ENCODE measurements at places on chromosomes 7 and 10.

DNA sequence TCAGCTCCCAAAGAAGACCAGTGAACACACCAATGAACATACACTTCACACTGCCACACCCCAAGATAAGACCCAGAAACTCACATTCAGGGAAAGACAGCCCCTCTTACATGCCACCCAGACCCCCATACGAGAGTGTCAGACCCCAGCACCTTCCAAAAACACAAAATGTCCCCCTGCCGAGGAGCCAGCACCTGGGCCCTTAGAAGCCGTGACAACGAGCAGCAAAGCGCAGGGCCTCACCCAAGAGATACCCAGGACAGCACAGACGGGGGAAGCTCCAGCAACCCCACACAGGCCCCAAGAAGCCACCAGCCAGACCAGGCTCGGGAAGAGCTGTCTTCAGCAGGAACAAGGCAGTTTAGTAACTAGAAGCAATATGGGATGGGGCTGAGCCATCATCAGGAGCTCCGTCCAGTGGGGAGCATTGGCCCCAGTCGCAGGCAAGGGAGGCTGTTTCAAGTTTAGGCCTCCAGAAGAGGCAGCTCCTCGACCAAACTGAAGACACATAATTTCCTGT lies 243.6 kb downstream of the PTPRN2 start:
- no peak for DNase-seq

GRCh38 chr10:15348579-15348978 lies 22.5 kb downstream of the FAM171A1 start:
- no peak for DNase-seq

- no peak for DNase-seq
Measured at GRCh38 chr10:118501637-118502440, 93.6 kb downstream of the PRLHR start.

- no peak for DNase-seq
Measured at GRCh38 chr7:84461093-84461492, 266.5 kb upstream of the SEMA3A start.

DNA sequence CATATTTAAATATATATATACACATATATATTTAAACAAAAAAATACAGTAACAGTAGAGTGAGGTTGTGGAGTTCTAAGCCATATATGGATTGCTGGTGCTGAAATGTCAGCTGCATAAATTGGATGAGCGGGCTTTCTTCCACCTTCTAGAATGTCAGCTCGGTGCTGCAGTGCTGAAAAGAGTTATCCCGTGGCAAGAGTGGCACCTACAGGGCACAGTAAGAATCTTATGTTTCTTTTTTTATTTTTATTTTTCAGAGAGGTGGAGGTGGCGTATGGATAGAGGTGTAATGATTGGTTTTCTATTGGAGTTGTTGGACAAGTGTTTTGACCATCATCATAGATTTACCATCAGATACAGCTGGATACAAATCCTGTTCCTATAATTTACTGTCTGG lies 86.2 kb upstream of the DYNC1I1 start:
- no peak for DNase-seq

GRCh38 chr7:137669706-137670105 lies 177.1 kb downstream of the DGKI start:
- no peak for DNase-seq

DNA sequence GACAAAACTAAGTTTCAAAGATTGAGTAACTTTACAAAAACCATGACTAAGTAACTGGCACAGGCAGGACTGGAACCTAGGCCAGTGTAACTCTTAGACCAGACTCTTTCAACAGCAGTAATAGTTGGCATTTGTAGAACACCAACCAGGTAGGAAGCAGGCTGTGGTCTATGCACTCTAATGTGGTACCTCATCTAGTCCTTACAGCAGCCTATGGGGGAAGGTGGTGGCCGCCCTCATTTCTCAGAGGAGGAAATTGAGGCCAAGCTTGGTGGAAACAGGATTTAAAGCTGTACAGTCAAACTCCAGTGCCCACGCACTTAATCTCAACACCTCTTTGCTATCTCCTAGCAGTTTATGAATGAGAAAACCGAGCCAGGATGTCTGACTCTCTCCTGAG lies 165.4 kb upstream of the LRGUK start:
- no peak for DNase-seq

DNA sequence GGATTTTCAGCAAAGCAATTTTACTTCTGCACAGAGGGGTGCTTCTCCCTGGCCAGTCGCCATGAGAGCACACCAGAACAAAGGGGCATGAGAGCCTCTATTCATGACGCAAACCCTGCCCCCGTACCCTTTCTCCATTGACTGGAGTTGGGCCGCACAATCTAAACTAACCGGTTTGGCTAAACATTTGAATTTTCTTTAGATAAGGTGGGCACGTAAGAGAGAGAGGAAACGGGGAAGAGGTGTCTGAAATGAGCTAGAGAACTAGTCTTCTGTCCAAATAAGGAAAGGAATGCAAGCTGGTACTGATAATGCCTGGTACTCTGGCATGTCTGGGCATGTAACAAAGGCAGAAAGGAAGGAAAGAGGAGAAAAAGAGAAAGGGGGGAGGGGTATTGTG lies 13.2 kb upstream of the SCIN start:
- DNase-seq, result no peak

GRCh38 chr10:11282661-11283060 lies 265.0 kb downstream of the CELF2 start:
- DNase-seq, result no peak

DNA sequence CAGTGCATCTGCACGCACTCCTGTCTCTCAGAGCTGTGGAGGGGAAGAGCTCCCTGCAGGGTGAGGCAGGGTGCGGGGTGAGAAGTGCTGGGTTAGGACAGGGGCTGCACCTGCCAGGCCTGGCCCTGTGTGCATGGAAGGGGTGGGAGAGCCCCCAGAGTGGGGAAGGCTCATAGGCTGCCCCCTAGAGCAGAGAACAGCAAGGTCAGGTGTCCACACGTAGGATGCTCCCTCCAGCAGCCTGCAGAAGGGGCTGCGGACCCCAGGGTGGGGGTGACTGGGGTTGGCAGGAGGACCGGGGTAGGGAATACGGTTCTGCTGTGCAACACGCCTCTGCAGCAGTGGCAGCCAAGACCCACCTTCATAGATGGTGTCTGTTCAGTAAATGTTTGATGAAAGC lies 208.6 kb downstream of the PTPRN2 start:
- no peak for DNase-seq

- DNase-seq, result no peak
Measured at GRCh38 chr7:77202481-77202976, 2.9 kb upstream of the FGL2 start.

DNA sequence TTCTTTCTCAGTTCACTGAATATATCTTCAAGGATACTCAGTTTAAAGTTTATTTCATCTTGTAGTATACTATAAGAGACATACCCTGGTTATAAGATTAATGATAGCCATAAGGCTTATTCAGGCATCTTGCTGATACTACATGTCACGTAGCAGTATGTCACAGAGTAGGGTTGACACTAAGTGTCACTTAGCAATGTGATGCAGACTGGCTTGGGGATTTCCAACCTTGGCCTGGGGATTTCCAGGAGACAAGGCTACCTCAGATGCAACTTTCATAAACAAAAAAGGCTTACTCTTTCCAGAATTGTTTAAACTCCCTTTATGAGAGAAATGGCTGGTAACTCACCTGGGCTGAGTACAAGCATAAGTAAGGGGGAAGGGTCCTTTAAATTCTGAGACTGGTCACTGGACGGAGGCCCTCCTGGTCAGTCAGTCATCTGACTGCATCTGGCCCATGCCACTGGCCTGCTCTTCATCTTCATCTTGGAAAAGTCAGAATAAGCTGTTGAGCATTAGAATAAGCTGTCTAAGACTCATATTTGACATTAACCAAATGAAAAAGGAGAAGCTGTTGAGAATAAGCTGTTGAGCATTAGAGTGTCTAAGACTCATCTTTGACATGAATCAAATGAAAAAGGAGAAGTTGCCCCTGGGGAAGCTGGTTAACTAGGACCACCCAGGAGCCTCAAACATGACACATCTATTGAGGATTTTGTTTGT lies 9.5 kb downstream of the SLC13A1 start:
- no peak for DNase-seq

GRCh38 chr7:131919920-131920709 lies 363.7 kb upstream of the PODXL start:
- DNase-seq, result no peak

- DNase-seq, result no peak
Measured at GRCh38 chr7:127920787-127921438, 110.3 kb downstream of the LRRC4 start.

DNA sequence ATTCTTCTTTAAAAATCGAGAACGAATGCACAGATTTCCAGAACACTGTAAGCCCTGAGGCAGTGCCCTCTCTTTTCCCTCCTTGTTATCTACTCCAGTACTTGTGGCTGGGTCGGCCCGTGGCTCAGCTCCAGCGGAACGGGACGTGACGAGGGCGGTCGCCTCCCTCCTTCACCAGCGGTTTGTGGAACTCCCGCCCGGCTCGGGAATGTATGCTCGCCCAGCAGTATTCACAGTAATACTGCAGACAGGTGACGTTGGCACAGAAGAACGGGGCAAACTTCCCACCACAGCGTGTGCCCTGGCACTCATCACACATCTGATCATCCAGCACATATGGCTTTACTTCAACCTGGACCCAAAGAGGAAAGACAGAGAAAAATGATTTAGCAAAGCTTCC lies 128.5 kb downstream of the BTAF1 start:
- DNase-seq, result no peak

DNA sequence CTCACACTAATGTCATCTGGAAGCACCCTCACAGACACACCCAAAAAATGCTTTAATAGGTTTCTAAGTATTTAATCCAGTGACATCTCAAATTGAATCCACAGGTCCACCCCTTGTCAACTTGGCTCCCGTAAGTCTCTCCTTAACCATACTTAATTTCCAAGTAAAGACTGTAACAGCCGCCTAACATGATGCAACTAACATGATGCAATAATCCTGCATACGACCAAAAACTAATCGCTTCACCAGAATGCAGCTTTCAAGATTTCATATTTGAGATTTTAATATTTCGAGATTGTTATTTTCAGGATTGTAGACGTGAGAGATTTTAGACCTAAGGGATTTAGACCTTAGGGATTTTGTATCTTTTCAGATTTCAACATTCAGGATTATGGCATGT lies 3.7 kb upstream of the HDAC9 start:
- no peak for DNase-seq

DNA sequence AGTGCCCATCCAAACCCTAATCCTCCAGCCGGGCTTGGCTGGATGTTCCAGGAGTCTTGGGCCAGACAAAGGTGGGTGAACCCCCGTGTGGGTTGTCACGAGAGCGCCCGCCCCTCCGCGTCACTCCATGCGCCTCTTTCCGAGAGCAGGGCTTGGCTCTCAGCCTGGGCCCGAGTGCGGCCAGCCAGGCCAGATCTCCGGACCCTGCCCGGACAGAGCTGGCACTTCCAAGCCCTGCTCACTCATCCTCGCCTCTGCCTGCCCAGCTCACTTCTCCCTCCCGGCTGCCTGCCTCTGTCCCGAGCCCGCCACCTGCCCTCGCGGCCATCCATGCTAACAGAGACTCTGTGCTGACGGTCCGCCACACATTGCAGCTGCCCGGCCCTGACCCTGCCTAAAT lies 34.6 kb downstream of the AGAP3 start:
- no peak for DNase-seq

- no peak for DNase-seq
Measured at GRCh38 chr10:104253606-104254410, 884 bp upstream of the GSTO1 start.

GRCh38 chr10:49465736-49466135 lies 69.8 kb upstream of the DRGX start:
- DNase-seq, result no peak

- no peak for DNase-seq
Measured at GRCh38 chr10:851901-852300, 79.6 kb downstream of the LARP4B start.

- peak; percentile 88 for DNase-seq
Measured at GRCh38 chr7:94190599-94191061, 186.5 kb upstream of the BET1 start.

DNA sequence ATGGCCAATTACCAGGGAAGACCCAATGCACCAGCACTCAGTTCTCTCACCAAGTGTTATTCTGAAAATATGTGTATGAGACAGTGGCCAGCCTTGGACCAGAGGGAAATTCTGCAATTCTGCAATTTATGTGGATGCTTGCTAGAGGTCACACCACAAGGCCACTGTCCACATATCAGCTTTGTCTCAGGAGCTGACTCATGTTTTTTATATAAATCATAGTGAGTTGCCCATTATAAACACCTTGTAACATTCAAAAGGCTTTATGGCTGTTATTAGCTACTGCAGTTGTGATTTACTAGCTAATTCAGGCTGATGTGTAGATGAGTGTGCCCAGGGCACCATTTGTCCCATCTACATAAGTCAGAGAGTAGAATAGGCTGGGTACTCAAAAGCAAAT lies 649.0 kb downstream of the LRMDA start:
- no peak for DNase-seq

GRCh38 chr7:90465816-90466215 lies 3.6 kb upstream of the PTTG1IP2 start:
- DNase-seq, result no peak

DNA sequence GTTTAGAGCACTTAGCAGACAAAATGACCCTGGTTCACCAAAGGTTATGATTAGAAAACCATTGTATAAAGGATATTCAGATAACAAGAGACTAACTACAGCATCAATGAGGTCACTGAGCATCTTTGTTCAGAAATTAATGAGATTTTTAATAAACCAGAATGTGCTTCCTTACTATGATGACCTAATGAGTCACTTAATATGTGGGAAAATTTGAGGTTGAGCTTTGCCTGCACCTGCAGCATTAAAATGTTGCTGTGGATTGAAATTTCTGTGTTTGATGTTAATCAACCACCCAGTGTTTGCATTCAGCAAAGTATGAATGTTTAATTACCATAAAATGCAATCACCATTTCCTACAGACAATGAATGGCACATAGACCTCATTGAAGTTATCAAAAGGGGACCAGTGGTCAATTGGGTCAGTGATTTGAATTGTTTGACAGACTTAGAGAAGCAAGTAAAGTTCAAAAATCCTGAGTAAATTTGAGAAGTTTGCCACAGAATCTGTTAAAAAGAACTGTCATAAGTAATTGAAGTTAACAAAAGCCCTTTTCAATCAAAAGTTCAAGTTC lies 45.8 kb downstream of the EXOC6 start:
- no peak for DNase-seq

All from HS-27A (cell line).